ENCODE measurements at places on chromosomes 6 and 20.

DNA sequence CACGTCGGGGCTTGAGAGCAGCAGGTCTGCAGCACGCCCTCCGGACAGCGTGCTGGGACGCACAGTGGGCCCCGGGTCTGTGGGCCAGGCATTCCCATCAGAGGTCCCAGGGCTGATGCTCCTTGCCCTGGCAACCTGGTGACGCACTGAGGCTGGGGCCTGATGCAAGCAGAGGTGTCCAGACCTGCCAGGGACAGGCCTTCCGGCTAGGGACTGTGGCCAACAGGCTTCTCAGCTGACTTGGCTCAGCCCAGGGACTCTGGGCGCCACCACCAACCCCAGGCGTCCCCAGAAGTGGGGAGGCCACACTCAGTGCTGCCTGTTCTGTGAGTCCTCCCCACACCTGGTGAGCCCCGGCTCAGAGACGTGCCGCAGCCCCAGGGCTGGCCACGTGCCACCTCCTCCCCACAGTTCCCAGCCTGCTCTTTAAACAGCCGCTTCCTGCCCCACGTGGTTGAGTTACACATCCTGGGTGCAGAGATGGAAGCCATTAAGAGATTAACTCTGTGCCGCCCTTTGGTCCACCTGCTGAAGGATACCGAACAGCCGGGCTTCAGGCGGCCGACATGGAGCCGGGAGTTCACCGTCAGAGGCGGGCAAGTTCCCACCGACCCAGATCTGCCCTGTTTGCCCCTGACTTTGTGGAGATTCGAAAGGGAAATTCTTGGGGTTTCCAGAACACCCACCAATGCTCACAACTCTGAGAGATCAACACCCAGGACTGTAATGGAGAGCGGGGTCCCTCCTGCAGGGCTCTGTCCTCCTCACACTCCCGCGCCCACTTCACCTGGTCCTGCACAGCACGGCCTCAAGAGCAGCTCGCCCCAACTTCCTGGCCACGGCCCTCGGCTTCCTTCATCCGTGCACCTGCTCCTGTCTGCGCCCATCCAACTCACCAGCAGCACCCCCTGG is 37.6 kb upstream of the ZBP1 start:
- peak; percentile 90 for DNase-seq

GRCh38 chr6:5499644-5500306 is 238.5 kb downstream of the FARS2 start:
- no peak for DNase-seq

DNA sequence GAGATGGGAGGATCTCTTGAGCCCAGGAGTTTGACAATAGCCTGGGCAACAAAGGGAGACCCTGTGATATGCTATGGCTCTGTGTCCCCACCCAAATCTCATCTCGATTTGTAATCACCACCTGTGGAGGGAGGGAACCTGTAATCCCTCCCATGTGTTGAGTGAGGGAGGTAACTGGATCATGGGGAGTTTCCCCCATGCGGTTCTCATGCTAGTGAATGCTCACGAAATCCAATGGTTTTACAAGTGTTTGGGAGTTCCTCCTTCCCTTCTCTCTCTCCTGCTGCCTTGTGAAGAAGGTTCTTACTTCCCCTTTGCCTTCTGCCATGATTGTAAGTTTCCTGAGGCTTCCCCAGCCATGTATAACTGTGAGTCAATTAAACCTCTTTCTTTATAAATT is 3.4 kb downstream of the NUDT3 start:
- no peak for DNase-seq

GRCh38 chr6:4929097-4929718 is 74.6 kb downstream of the RPP40 start:
- no peak for DNase-seq

GRCh38 chr6:6390849-6391602 is 70.6 kb upstream of the F13A1 start:
- DNase-seq: no peak

- no peak for DNase-seq
Measured at GRCh38 chr6:6760002-6760401, 171.5 kb downstream of the LY86 start.

GRCh38 chr6:56058636-56059035 is 183.2 kb upstream of the BMP5 start:
- DNase-seq: no peak
